Forelimb muscle (tissue), 1 donor: ENCODE measurements at places on chromosomes 5 and 9. TPM values are rescaled to one million over a fixed set of nuclear protein-coding genes. Genes with fewer than 3 reads are reported as not detected.

Gene SLC25A48
- polyA plus RNA-seq: 0.19 TPM

Gene EPB41L4B
- polyA plus RNA-seq: 10.7 TPM

GRCh38 chr9:87887661-87888480, 5.2 kb downstream of the SPATA31E1 start:
- DNase-seq: no peak

- DNase-seq: no peak
Observed at GRCh38 chr5:83917261-83917908, 196.7 kb upstream of the HAPLN1 start.

DNA sequence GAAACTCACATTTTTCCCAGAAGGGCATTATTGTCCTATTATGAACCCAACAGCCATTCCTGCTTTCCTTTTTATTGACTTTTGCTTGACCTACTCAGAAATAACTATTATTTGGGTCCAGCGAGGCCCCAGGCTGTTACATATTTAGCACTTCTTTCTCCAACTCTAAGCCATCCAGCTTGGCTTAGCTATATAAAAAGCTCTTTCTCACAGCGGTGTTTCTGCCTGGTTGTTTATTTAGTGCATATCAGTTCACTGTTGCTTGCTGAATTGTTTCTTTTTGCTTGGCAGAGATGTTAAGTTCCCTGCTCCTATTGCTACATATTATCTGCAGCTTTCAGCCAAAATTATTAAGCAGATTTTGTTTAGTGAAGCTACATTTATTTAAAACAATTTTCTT, 1156.8 kb upstream of the SEMA6A start:
- DNase-seq: no peak

DNA sequence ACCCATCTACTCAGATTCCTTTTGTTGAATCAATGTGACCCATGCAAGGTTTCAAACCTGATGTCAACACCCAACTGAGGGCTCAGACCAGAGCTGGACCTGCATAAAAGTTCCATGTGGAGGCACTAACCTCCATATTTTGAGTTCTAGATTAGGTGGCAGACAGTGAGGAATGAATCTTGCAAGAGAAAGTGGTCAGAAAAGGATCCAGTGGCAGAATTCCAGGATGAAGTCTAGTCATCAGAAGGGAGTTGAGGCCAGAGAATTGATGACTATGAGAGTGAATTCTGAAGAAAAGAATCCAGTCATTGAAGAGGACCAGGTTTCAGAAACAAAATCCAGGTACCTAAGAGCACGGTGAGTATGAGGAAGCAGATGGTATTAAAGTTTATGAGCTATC, 205.1 kb upstream of the RGMB start:
- DNase-seq: no peak

- DNase-seq: no peak
Observed at GRCh38 chr9:109499093-109499630, 1.1 kb upstream of the PTPN3 start.

- no peak for DNase-seq
Observed at GRCh38 chr5:60698336-60698735, 1.6 kb downstream of the DEPDC1B start.

DNA sequence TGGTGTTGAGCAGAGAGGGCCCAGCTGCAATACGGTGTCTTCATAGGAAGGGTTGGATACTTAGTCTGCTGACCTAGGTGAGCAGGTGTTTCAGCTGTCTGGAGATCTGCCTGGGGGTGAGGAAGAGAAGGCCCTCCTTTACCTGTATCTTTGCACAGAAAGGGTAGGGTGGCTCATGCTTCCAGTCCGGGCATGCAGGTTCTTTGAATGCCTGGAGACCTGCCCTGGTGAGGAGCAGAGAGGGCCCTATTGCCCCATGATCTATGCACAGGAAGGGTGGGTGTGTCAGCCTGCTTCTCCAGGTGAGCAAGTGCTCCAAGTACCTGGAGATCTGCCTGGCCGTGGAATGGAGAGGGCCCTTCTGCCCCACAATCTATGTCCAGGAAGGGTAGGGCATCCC, 63.0 kb downstream of the FER start:
- DNase-seq: no peak

DNA sequence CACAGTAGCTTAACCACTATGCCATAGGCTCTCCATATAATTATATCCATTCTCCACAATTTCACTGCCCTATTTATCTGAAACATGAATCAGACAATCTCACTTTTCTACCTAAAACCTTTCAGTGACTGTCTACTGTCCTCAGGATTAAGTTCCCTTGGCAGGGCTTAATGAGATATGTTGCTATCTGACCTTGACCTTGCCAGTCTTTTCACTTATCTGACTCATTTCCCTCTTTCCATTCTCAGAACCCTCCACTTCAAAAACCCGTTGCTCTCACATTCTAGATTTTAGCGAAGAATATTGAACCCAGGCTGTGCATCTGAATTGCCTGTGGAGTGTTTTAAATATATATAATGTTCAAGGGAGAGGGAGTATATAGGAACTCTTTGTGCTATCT, 452.1 kb upstream of the MPDZ start:
- no peak for DNase-seq

GRCh38 chr5:65037831-65038815, 269.4 kb downstream of the CWC27 start:
- DNase-seq: no peak

- DNase-seq: no peak
Observed at GRCh38 chr9:32705059-32705458, 69.6 kb upstream of the TAF1L start.
